ENCODE measurements at places on chromosomes 2 and 18. TPM values are rescaled to one million over a fixed set of nuclear protein-coding genes. Genes with fewer than 3 reads are reported as not detected.
A peak's percentile ranks its signal among the peaks of the same experiment; 100 is the strongest.

- DNase-seq: no peak
These were observed 197.4 kb downstream of the CAMKMT start for GRCh38 chr2:44559108-44559507.

The TEKT4 gene
- total RNA-seq: under 0.01 TPM

GRCh38 chr2:151520976-151521375, 111.3 kb downstream of the RIF1 start:
- no peak for DNase-seq

DNA sequence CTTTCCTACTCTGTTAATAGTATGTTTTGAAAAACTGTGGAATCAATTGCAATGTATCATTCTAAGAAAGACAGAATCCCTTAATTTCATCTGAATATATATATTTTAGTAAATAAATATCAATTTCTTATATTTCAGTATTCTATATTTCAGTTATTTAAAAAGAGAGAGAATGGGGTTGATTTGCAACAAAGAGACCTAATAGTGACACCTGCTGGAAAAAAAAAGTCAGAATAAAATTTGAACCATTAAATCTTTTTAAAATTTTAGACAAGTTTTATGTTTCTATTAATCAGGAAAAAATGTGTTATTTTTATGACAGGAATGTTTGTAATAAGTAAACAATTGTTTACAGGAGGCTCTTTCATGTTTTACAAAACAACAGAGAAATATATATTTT, 20.7 kb upstream of the CCNT2 start:
- no peak for DNase-seq

DNA sequence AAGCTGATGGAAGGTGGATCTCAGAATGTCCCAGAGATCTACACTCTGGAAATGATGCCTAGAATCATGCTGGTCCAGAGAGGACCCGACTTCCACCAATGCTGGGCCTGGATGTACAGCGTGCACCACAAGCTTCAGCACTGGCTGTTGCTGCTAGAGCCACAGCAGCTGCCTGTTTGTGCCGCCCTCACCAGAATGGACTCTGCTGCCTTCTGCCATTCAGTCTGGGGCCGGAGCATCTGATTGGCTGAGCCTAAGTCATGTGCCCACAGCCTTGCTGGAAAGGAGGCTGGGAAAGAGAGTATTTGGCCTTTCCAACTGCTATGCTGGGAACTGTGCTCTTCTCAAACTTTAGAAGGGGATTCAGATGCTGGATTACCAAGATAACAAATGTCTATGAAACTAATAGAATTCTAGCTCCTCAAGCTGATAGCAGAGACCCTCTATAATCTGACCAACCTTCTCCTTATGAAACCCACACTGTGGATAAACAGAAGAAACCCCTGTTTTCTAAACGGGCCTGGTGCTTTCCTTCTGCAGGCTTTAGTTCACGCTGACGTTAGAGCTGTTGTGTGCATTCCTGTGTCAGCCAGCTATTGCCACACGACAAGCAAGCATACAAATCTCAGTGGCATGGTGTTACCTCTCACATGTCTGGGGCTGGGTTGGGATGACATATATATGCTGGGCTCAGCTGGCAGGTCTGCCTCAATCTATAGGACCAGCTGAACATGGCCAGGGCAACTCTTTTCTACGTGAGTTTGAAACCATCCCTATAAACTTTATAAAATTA, 4.1 kb upstream of the LOXHD1 start:
- peak; percentile 71 for DNase-seq

DNA sequence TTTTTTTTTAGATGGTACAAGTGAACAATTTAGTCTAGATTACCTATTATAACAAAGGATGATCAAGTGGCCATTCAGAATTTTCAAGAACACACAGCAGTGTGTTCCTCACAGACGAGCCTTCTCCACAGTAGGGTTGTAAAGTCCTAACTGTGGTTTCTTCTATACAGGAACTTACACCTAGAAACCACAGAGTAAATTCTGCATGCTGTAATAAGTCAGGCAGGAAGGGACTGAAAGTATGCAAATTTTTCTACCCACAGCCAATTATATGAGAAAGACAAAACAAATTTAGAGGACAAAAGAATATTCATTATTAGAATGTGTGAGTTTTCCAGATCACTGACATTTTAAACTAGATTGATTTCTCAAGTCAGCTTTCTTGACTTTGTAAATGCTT, 99.5 kb downstream of the RBMS1 start:
- DNase-seq: no peak

DNA sequence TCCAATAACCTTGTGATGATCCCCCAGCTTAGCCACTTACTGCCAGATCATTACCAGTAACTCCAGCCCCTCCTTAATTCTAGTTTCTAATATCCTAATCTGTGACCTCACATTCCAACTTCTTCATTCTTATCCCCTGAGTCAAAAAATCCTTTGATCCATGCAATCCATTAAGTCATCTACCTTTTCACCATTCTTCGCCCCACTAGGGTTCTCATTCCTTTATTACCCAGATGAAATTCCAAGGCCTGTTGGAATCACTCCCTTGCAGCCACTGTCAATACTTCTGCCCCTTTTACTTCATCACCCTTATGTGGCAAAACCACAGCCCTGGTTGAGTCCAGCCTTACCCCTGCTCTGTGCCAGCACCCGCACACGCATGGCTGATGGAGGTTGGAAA, 20.3 kb upstream of the IL36G start:
- no peak for DNase-seq

DNA sequence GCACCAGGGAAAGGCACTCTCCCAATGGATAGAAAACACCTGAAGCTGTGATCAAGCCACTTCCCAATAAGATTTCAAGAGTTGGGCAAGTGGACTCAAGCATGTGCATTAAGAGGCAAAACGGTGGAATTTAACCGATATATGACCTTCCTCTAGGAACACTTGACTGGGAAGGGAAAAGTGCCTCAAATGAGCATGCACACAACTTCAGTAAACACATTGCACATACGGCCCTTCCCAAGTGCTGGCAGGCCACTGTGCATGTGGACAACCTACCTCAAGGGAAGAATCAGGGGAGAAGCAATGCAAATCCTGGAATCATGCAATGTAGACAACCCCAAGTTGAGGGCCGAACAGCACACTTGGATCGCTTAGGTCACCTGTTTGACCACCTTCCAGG, 23.9 kb upstream of the SH3RF3 start:
- DNase-seq: no peak

- DNase-seq: peak; percentile 88
These were observed at the start of gene PRKD3 for GRCh38 chr2:37324786-37325624. TSS of gene PRKD3 (minus strand) at chr2:37324833. CDS start at chr2:37316524, 8,309 bp downstream.

DNA sequence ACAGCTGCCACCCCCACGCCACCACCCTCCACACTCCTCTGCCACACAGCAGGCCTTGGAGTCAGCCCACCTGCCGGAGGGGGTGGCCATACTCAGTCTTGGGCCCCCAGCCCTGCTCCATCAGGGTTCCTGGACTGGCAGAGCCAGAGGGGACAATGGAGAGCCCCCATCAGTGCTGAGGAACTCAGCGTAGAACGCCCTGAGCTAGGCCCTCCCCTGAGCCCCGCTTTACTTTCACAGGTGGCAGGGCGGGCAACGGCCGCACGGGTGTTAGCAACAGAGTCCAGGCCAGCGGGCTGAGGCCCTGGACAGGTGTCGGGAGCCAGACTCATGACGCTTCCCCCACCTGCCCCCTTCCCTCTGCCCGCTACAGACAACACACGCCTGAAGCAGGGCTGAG, 47.1 kb downstream of the FOSL2 start:
- DNase-seq: no peak

GRCh38 chr18:9594823-9595596, 19.3 kb downstream of the PPP4R1 start:
- no peak for DNase-seq

The ZNF519 gene
- 46.1 TPM for total RNA-seq

DNA sequence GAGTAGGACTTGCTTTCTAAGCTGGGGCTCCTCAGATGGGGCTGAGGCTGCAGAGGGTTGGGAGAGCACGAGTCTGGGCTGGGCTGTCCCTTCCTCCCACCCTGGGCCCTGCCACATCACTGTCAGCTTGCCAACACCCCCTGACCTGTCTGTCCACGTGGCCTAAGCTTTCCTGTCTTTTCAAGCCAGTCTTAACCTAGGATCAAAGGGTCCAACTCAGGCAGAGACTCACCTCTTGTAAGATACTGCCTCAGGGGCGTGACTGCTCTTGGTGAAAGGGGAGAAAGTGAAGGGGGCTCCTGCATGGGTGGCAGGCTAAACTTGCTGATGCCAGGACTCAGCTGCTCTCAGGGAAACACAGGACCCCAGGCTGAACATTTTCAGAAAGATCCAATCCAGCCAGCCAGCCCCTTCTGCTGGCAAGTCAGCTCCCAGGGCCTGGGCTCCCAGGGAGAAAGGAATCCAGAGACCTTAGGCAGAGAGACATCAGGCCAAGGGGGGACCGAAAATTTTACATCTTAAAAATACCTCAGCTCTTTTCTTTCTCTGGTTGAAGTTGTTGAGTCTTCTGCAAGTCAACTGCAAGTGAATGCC, 144.2 kb upstream of the ID2 start:
- DNase-seq: no peak

DNA sequence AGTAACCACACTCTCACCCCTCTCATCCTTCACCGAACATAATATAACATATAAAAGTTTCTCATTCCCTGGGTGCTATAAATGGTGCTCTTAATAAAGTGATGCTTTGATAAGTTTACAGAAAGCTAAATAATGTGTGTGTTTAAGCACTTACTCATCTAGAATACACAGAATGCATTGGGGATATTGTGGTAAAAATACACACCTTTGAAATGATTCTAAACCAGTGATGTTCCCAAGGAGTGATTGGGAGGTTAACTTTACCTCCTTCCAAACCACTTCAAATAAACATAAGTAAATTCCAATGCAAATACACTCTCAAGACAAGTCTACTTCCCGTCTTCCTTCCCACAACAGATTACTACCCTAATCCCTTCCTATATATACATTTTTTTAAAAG, 85.3 kb upstream of the TWSG1 start:
- no peak for DNase-seq

GRCh38 chr18:70415823-70416488, 127.1 kb downstream of the SOCS6 start:
- DNase-seq: no peak

DNA sequence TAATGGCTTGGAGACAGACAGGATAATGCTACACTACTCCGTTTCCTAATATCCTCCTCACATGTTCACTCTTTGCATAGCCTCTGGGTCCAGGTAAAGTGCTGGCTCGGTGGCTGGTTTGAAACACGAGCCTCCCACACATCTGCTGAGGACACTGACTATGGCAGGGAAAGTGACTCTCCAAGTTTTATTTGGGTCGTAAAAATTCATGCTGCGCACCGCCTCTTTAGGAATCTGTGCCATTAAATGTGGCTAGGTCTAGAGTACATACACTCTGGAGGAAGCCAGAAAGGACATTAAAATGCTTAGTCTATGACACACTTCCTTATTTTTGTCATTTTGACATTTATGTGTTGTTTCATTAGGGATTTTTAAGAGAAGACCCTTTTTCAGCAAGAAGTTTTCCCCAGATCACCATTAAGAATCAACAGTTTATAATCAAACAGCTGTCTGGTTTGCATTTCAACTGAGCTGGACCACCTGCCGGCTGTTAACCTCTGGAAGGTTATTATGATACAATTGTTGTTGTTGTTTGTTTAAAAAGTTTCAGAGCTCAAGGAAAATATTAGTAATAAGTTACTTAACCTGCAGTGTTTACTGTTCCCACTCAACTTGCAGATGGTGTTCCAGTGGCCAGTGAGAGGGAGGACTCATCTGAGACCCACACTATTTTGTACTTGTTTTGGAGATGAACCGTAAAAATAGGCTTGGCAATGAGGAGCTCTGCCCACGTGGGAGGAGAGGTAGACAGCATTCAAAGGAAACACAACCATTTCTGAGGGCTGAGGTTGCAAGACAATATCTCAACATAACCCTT, 443.3 kb upstream of the MEIS1 start:
- DNase-seq: no peak

The ENOSF1 gene
- 2.0 TPM for total RNA-seq

GRCh38 chr2:7004636-7005035, 87.4 kb downstream of the RNF144A start:
- DNase-seq: no peak

All from frontal cortex (tissue), 4 donors.